D721Med (cell line): ENCODE measurements at places on chromosomes 6 and 20.

DNA sequence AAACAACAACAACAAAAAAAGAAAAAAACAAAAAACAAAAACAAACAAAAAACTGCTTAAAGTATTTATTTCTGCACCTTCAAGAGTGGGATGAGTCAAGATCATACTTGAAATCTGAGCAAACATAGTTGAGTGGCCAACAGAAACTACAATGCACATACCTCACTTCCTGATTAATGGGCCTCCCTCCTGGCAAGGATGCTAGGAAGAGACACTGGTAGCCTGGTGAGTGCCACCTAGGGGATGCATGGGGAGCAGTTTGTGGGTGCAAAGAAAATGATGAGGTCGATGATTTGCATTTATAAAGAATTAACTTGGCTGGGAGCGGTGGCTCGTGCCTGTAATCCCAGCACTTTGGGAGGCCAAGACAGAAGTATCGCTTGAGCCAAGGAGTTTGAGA is 808.1 kb downstream of the MAFB start:
- DNase-seq = no peak

- no peak for DNase-seq
These were observed 132.2 kb upstream of the TNFAIP3 start for GRCh38 chr6:137734875-137735182.

GRCh38 chr6:105263685-105264610 is 84.1 kb upstream of the POPDC3 start:
- no peak for DNase-seq

DNA sequence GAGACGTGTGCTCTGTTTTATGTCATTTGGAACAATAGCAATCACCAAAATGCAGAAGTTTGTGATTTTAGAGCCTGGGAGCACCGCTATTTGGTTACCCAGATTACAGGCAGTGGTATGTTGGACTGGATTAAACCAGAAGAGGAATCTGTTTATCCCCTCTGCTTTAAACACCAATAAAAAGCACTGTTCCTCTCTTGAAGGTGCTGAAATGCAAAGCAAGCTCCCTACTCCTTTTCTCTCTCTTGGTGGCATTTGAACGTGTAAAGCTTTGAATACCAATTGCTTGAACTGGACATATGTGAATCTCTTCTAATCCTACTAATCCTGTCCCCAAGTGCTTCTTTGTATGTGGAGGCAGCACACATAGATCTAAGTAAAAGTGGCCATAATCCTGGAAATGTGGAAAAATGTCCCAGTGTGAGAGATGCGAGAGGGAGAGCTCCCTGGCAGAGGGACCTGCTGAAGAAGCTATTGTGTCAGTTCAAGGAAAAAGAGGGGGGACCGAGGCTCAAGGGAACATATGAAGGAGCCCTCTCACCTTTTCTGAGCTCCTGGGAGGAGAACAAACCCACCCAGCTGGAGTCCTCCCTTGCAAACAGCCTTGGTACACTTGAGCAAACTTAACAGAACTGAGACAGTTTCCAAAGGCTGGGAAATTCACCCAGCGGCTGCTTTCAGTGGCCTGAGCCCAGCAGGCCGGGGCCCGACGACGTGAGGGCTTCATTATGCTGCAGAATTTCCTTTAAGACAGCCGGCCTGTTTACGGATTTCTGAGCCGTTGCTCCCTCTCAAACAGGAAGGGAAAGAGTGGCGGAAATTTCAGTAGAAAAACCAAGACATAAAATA is 18.8 kb upstream of the OLIG3 start:
- no peak for DNase-seq

DNA sequence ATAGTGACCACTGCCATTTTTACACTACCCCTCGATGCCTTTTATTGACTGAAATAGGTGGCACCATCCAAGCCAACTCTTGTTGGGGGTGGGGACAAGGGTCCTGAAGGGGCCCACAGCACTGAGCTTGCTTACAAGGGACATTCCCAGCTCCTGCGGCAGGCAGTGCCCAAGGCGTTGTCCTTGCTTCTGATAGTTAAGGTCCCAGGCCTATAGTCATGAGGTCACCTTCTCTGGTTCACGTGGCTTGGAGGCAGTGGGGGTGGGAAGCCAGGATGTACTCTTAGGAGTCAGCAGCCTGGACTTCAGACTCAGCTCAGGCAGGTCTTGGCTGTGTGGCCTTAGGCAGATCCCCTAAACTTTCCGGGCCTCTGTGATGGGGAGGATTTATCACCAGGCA is 48.6 kb downstream of the TOX2 start:
- no peak for DNase-seq

- DNase-seq = no peak
These were observed 20.2 kb downstream of the KCNK15 start for GRCh38 chr20:44765701-44766347.

DNA sequence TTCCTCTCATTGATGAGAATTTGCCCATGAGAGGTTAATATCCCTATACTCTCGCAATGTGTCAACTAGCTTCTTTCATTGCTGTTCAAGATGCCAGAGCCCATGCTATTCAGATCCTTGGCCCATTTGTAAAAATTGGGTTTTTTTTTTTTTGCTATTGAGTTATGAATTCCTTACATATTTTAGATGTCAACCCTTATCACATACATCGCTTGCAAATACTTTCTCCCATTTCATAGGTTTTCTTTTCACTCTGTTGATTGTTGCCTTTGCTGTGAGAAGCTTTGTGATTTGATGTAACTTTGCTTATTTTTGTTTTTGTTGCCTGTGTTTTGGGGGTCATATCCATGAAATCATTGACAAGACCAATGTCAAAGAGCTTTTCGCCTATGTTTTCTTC is 32.2 kb upstream of the IPCEF1 start:
- no peak for DNase-seq

GRCh38 chr20:21291026-21291425 is 12.1 kb upstream of the XRN2 start:
- DNase-seq = no peak

- no peak for DNase-seq
These were observed 57.4 kb downstream of the ARHGAP40 start for GRCh38 chr20:38658879-38659596.

DNA sequence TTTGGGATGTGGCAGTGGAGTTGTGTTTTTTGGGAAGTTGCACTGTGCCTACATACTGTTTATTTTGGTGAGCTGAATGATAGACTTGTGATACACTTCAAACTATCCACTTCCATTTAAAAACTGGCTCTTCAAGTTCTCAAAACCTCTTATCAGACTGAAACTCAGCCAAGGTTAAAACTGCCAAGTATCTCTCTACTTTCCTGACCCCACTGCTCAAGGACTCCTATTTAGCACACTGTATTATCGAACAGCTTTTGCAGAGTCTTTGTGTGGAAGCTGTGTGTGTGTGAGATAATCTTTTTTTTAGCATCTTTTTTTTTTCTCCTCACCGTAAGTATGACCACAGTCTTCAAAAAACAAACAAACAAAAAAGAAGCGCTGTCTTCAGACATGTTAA is 21.1 kb downstream of the STX11 start:
- no peak for DNase-seq

DNA sequence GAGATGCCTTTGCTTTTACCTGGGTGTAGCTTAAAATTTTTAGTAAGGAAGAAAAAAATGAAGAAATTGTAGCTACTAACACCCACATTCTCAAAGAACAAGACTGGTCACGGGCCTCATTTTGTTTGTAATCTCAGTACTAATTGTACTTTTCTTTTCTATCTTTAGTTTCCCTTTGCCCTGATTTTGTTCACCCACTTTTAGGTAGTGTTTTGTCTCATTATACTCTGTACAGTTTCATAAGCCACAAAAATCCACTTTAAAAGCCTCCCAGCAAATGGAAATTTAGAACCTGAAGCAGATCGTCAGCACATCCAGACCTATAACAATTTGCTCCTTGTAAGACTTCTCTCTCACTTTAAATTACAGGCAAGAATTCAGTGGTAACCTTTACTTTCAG is 43.3 kb downstream of the TP53INP2 start:
- no peak for DNase-seq

GRCh38 chr20:64083378-64083803 is 807 bp downstream of the LKAAEAR1 start:
- DNase-seq = peak; percentile 62

- DNase-seq = no peak
These were observed 6.2 kb downstream of the CSTL1 start for GRCh38 chr20:23445596-23446217.

GRCh38 chr20:14860410-14860814 is 523.0 kb upstream of the FLRT3 start:
- no peak for DNase-seq

- DNase-seq = no peak
These were observed 5.7 kb downstream of the TUBB2A start for GRCh38 chr6:3151691-3152090.

DNA sequence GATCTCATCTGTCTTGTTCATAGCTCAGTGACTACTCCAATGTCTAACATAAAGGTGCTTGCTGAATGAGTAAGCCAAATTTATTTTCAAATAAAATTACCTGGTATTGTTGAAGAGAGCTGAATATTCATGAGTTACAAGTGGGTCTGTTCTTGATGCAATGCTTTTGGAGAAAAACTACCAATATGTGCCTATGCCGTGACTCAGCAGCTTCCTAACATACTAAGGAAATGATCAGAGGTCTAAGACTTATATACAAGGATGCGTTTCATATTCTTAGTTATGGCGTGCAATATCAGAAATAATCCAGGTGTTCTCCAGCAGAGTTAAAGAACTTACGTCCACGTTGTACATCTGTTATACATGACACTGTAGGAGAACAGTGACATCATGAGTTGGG is 5.1 kb downstream of the FAM120B start:
- DNase-seq = no peak

DNA sequence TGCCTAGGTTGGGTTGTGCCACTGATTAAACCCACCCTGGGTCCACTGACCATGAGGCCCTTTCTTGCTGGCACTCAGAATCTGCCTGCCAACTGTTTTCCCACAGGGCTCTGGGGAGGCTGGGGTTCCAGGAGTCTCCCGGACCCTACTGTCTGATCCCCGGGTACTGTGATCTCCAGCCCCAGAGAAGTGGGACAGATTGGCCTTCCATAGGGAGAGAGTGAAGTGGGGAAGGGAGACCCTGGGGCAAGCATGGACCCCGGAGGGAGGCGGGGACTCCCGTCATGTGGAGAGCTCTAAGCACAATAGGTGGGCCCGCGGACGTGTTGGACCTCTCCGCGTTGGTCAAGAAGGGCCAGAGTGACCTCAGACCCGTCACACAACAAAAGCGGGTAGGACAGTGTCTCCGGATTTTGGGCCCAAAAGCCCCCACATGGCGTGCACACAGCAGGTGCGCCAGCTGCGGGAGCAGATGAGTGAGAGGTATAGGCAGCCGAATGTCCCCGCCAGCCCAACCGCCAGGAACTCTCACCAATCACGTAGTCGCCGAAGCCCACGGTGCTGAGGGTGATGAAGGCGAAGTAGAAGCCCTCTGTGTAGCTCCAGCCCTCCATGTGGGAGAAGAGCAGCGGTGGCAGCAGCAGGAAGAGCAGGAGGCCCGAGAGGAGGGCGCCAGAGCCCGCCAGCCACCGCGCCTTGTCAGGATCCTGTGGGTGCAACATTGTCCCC is 10.6 kb downstream of the KCNK17 start:
- DNase-seq = no peak

DNA sequence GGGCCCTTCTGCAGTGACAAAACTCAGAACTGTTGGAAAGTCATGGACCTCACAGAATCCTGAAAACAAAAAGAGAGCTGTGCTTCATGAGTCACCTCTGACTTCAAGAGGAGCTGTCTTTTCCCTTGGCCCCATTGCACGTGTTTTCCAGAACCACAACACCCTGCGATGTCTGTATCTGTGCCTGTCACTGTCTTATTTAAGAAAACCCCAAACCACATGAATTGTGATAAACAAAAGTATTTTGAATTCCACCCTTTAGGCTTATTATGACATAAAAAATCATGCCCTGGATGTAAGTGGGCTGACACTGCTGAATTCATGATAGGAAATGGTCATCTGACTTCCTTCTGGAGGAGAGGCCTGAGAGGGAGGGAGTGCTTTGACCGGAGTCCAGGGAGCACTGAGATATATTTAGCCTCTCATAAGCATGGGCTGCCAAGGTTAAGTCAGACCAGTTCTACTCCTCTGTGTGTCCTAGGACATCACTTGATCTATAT is 96.4 kb upstream of the DUSP22 start:
- no peak for DNase-seq
